Activated naive CD4-positive, alpha-beta T cell treated with anti-CD3 and anti-CD28 coated beads, Interleukin-2, amount 10 ng/mL, durations not matched to agents 7 days and 5 days (primary cell): ENCODE measurements at places on chromosomes 7 and 10.

GRCh38 chr7:96987719-96988118, 17.6 kb upstream of the DLX6 start:
- no peak for DNase-seq
- peaks cover 45% of the 10 kb centered on the region for H3K27me3 ChIP-seq
- H3K36me3 ChIP-seq: peaks cover 2% of the 10 kb centered on the region
- H3K4me3 ChIP-seq: no peak overlapping the region
- no peaks in the 10 kb centered on the region for H3K4me1 ChIP-seq

- no peak for DNase-seq
- H3K36me3 ChIP-seq: no peaks in the 10 kb centered on the region
- no peaks in the 10 kb centered on the region for H3K27me3 ChIP-seq
- H3K27ac ChIP-seq: no peak overlapping the region
- H3K4me1 ChIP-seq: no peaks in the 10 kb centered on the region
Observed at GRCh38 chr10:59099481-59099880, 77.0 kb upstream of the PHYHIPL start.

DNA sequence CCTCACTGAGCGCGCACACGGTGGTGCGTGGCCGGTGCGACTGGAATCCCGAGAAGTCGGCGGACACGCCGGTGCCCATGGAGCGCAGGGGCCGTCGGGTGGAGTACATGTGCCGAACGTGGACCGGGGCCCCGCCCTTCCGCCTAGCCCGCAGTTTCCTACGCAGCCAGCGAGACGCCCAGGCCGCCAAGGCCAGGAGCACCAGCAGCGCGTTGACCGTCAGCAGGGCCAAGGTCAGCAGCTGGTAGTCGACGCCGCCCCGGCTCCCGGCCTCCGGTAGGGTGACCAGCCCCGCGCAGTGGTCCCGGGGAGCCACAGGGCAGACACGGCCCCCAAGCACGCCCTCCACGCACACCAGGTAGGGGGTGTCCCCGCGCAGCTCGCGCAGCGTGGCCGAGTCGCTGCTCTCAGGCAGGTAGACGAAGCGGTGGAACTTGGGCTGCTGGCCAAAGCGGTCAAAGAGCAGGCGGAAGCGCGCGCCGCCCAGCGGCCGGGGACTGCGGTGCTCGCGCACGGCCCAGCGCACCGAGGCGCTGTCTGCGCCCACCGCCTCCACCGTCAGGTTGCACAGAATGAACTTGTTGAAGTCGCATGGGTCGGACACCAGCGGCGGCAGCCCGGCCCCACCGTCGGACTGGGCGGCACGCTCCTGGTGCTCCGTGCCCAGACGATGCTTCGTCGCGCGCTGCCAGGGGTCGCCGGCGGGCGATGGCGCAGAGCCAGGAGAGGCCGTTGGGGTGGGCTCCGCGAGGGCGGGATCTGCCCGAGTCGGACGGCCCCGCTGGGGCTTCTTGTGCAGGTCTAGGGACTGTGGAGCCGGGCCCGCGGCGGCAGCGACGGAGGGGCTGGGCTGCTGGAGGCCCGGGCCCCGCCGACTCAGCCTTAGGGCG, 2.2 kb downstream of the TRIL start:
- no peak overlapping the region for H3K27ac ChIP-seq
- no peaks in the 10 kb centered on the region for H3K36me3 ChIP-seq
- peaks cover 65% of the 10 kb centered on the region for H3K27me3 ChIP-seq
- no peak overlapping the region for H3K4me3 ChIP-seq
- H3K4me1 ChIP-seq: peaks cover 9% of the 10 kb centered on the region

DNA sequence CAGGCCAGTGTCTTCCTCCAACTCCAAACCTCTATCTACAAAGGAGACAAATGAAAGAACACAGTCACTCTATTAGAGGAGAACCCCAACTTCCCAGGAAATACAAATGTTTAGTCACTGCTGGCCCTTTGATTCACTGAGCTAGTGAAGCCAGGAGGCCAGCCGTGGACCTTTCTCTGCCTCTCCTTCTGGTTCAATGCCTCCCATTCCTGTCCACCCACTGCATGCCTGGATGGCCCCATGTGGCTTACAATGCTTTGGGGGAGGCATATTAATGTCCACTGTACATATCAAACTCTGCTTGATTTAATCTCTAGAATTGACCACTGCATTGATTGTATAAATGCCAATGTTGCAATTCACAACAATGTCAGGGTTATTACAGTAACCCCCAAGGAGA, 687.3 kb downstream of the KCNMA1 start:
- no peak overlapping the region for H3K4me3 ChIP-seq
- no peaks in the 10 kb centered on the region for H3K36me3 ChIP-seq
- no peak overlapping the region for H3K27ac ChIP-seq
- H3K4me1 ChIP-seq: no peaks in the 10 kb centered on the region
- no peak for DNase-seq
- H3K27me3 ChIP-seq: no peaks in the 10 kb centered on the region

GRCh38 chr7:80372415-80372814, 139.4 kb downstream of the GNAT3 start:
- no peak overlapping the region for H3K27ac ChIP-seq
- no peaks in the 10 kb centered on the region for H3K4me1 ChIP-seq
- H3K4me3 ChIP-seq: no peak overlapping the region
- no peaks in the 10 kb centered on the region for H3K36me3 ChIP-seq

- no peak for DNase-seq
- H3K4me1 ChIP-seq: no peaks in the 10 kb centered on the region
- no peak overlapping the region for H3K27ac ChIP-seq
- no peaks in the 10 kb centered on the region for H3K27me3 ChIP-seq
- no peaks in the 10 kb centered on the region for H3K36me3 ChIP-seq
- no peak overlapping the region for H3K4me3 ChIP-seq
Observed at GRCh38 chr7:81273601-81274397, 354.9 kb upstream of the SEMA3C start.

- H3K4me1 ChIP-seq: no peaks in the 10 kb centered on the region
- H3K4me3 ChIP-seq: no peak overlapping the region
- no peak for DNase-seq
- H3K27ac ChIP-seq: no peak overlapping the region
- H3K27me3 ChIP-seq: peaks cover 8% of the 10 kb centered on the region
Observed at GRCh38 chr7:29131678-29132077, 14.7 kb downstream of the CPVL start.

GRCh38 chr7:10343108-10343507, 630.6 kb upstream of the PHF14 start:
- no peak overlapping the region for H3K27ac ChIP-seq
- H3K4me3 ChIP-seq: no peak overlapping the region
- H3K36me3 ChIP-seq: no peaks in the 10 kb centered on the region
- DNase-seq: no peak
- no peaks in the 10 kb centered on the region for H3K4me1 ChIP-seq

- peaks cover 12% of the 10 kb centered on the region for H3K4me1 ChIP-seq
- H3K36me3 ChIP-seq: peaks cover 21% of the 10 kb centered on the region
- DNase-seq: no peak
- H3K4me3 ChIP-seq: no peak overlapping the region
- no peak overlapping the region for H3K27ac ChIP-seq
Observed at GRCh38 chr7:22586101-22586785, 86.3 kb upstream of the STEAP1B start.

- H3K4me1 ChIP-seq: peaks cover 35% of the 10 kb centered on the region
- H3K4me3 ChIP-seq: no peak overlapping the region
- H3K27ac ChIP-seq: no peak overlapping the region
Observed at GRCh38 chr7:55438757-55439525, 73.8 kb downstream of the LANCL2 start.

GRCh38 chr7:50832744-50833143, 50.0 kb upstream of the GRB10 start:
- H3K36me3 ChIP-seq: no peaks in the 10 kb centered on the region
- H3K27me3 ChIP-seq: peaks cover 43% of the 10 kb centered on the region

- no peaks in the 10 kb centered on the region for H3K36me3 ChIP-seq
- no peak for DNase-seq
- peaks cover 7% of the 10 kb centered on the region for H3K4me1 ChIP-seq
- H3K4me3 ChIP-seq: no peak overlapping the region
Observed at GRCh38 chr7:130278860-130279259, 12.2 kb downstream of the CPA2 start.

DNA sequence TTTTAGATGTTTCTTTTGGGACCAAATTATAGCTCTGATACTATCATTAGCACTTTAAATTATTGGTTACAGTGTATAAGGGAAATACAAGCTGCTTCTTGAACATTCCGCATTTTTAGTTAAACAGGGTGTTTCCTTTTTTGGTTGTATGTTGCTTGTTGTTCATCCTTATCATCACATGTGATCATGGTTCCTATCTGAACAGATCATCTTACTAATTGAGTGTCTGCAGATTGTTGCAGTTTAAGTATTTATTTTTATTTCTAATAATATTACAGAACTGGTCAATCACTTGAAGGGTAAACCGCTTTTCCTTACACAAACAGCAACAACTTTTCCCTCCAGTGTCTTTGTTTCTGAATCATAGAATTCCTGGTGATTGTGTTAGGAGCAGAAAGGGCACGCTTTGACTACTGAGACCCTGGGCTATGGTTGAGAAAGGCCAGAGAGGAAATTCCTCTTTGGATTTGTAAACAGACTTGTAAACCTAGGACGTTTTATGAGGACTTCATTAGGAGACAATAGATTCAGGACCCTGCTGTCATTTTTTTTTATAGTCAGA, 37.2 kb downstream of the CHN2 start:
- H3K27ac ChIP-seq: no peak overlapping the region
- no peaks in the 10 kb centered on the region for H3K4me1 ChIP-seq
- H3K4me3 ChIP-seq: no peak overlapping the region

- H3K27ac ChIP-seq: peak overlapping the region; percentile 13
- DNase-seq: no peak
Observed at GRCh38 chr7:137492889-137493288, 149.4 kb upstream of the PTN start.

- no peak overlapping the region for H3K4me3 ChIP-seq
- H3K27ac ChIP-seq: no peak overlapping the region
- no peaks in the 10 kb centered on the region for H3K36me3 ChIP-seq
- peaks cover 14% of the 10 kb centered on the region for H3K27me3 ChIP-seq
- no peaks in the 10 kb centered on the region for H3K4me1 ChIP-seq
Observed at GRCh38 chr10:111221682-111222480, 145.1 kb downstream of the ADRA2A start.

DNA sequence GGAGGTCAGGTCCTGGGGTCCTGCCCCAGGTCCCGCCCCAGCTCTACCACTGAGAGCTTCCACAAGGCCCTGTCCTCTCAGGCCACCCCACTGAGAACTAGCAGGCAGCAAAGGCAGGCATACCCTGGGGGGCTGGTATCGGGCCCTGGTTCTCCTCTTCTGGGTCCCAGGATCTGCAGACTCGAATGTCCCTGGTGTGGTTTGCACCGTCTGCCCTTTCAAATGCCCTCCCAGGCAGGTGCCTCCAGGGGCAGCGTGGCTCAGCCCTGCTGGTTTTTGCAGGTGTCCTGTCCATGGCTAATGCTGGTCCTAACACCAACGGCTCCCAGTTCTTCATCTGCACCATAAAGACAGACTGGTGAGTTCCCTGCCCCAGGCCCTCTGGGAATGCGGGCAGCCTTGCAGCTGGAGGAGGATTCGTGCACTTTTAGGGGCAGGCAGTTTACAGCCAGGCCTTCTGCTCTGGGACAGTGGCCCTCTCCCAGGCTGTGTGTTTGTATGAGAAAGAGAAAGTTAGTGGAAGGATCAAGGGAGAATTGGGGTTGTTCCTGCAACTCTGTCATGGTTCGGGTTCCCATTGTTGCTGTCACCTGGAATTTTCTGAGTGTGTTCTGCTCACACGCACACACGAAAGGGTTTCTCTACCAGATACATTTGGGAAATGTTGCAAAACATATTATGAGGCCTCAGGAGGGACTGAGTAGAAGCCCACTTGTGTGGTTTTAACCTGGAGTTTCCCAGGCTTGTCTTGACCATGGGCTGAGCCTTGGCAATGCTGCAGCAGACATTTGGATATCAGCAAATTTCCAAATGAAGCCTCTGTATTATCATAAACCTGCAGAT, 5.0 kb downstream of the PPIF start:
- no peak for DNase-seq
- peaks cover 67% of the 10 kb centered on the region for H3K36me3 ChIP-seq
- no peak overlapping the region for H3K27ac ChIP-seq
- no peaks in the 10 kb centered on the region for H3K27me3 ChIP-seq
- H3K4me3 ChIP-seq: no peak overlapping the region

GRCh38 chr10:7090529-7090928, 320.3 kb downstream of the SFMBT2 start:
- no peaks in the 10 kb centered on the region for H3K36me3 ChIP-seq
- DNase-seq: no peak
- H3K27ac ChIP-seq: no peak overlapping the region
- H3K4me1 ChIP-seq: no peaks in the 10 kb centered on the region
- H3K27me3 ChIP-seq: peaks cover 11% of the 10 kb centered on the region

- H3K4me3 ChIP-seq: peak overlapping the region; percentile 98
- H3K27ac ChIP-seq: peak overlapping the region; percentile 86
- peaks cover 32% of the 10 kb centered on the region for H3K36me3 ChIP-seq
- no peak for DNase-seq
Observed at GRCh38 chr10:80203835-80204676, 1.3 kb downstream of the ANXA11 start.

- no peaks in the 10 kb centered on the region for H3K36me3 ChIP-seq
- no peaks in the 10 kb centered on the region for H3K4me1 ChIP-seq
- no peak overlapping the region for H3K4me3 ChIP-seq
- no peak for DNase-seq
- H3K27ac ChIP-seq: no peak overlapping the region
Observed at GRCh38 chr7:71015252-71015900, 116.6 kb upstream of the GALNT17 start.

DNA sequence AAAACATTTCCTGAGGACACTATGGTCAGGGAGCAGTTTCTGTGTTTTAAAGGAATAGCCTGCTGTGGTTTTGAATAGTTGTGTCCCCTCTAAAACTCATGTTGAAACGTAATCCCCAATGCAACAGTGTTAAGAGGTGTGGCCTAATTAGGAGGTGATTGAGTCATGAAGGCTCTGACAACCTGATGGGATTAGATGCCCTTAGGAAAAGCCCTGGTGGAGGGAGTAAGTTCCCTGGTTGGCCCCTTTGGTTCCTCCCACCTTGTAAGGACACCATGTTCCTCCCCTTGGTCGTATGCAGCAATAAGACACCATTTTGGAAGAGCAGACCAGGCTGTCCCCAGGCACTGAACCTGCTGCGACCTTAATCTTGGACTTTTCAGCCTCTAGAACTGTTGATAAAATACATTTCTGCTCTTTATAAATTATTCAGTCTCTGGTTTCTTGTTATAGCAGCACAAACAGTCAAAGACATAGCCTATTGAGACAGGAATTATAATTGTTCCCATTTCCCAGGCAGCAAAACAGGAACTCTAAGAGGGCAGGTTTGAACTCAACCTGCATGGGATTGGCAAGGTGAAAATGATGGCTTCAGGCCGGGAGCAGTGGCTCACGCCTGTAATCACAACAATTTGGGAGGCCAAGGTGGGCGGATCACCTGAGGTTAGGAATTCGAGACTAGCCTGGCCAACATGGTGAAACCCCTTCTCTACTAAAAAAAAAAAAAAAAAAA, 20.5 kb upstream of the TNS3 start:
- H3K4me1 ChIP-seq: no peaks in the 10 kb centered on the region
- H3K27me3 ChIP-seq: no peaks in the 10 kb centered on the region
- no peaks in the 10 kb centered on the region for H3K36me3 ChIP-seq
- DNase-seq: no peak
- no peak overlapping the region for H3K4me3 ChIP-seq
- H3K27ac ChIP-seq: no peak overlapping the region

DNA sequence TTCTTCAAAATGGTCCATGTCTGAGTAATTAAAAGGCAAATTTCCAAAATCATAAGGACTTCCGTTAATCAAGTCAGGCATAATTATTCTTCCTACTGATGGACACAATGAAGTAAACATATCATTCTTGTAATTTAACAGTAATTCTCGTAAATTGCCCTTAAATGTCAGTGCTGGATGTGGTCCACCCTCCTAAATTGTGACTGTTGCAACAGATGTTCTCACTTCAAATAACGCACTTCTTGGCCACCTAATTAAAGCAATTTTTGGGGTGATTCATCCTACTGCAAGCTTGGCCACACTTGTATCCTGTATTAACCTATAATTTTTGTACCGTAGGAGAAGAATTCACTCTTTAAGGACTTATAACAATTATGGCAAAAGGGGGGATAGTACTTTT, 1.9 kb downstream of the COL1A2 start:
- peaks cover 5% of the 10 kb centered on the region for H3K4me1 ChIP-seq
- no peak for DNase-seq
- H3K36me3 ChIP-seq: no peaks in the 10 kb centered on the region
- no peak overlapping the region for H3K4me3 ChIP-seq
- peaks cover 30% of the 10 kb centered on the region for H3K27me3 ChIP-seq
